Astrocyte of the spinal cord (primary cell): ENCODE measurements at places on chromosomes 12 and 14.

DNA sequence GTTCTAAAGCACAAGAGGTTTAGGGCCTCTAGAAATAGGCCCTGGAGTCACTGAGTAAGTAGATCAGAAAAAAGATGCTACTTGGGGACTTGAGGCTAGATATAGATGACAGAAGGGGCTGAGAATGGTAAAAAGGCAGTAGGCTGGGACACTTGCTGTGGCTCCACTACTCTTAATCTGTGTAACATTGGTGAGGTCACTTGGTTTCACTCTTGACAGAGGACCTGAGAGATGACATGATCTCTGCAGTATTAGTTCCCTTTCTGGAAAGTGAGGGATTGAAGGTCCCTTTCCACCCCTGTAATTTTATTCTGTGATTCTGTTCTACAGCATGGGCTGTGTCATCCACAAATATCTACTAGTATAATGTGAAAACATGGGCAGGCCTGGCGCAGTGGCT lies 39.7 kb downstream of the MAPKAPK5 start:
- no peak for DNase-seq

GRCh38 chr12:42716491-42716891 lies 126.9 kb upstream of the PRICKLE1 start:
- peak; percentile 70 for DNase-seq

DNA sequence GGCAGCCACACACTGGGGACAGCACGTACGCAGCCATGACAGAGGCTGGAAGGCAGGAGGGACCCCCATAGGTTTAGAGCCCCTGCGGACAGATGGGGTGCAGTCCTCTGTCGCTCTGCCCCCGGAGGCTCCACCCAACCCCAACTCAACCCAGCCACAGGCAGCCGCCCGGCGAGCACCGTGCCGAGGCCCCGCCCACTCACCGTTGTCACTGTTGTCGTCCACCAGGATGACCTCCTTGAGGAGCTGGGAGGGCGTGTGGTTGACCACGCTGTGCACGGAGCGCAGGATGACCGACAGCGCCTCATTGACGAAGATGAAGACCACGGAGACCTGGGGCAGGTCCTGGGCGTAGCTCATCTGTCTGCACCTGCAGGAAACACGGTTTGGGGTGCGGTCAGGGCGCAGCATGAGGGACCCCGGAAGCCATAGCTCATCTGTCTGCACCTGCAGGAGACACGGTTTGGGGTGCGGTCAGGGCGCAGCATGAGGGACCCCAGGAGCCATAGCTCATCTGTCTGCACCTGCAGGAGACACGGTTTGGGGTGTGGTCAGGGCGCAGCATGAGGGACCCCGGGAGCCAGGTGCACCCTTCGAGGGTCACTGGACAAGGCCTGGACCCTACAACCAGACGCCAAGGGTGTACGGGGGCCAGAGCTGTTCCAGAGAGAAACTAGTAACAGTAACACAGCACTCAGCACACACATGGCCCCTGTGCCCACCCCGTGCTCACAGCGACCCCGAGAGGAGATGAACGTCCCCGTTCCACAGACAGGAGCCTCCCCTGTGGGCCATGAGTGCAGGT lies 66.9 kb downstream of the GALNT9 start:
- no peak for DNase-seq

GRCh38 chr12:130879212-130879686 lies 7.4 kb downstream of the RAN start:
- no peak for DNase-seq

GRCh38 chr14:41663473-41663850 lies 56.8 kb downstream of the LRFN5 start:
- peak; percentile 19 for DNase-seq

DNA sequence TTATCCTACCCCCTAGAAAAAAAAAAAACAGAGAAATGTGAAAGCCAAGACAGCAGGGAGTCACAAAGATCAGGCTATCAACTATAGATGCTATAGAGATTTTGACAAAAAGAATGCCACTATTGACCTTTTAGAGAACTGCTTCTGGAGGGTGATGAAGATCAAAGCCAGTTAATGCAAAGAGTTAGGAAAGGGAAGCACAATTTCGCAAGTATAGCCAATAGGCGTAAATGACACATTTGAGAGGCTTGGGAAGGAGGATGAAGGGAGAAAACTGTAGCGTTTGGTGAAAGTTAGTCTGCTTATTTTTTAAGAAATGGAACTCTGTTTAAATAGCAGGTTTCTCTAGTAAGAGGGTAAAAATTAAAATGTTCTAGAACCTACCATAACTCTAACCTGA lies 190.7 kb downstream of the DUSP6 start:
- no peak for DNase-seq

GRCh38 chr12:3405821-3406220 lies 85.2 kb upstream of the PRMT8 start:
- no peak for DNase-seq

DNA sequence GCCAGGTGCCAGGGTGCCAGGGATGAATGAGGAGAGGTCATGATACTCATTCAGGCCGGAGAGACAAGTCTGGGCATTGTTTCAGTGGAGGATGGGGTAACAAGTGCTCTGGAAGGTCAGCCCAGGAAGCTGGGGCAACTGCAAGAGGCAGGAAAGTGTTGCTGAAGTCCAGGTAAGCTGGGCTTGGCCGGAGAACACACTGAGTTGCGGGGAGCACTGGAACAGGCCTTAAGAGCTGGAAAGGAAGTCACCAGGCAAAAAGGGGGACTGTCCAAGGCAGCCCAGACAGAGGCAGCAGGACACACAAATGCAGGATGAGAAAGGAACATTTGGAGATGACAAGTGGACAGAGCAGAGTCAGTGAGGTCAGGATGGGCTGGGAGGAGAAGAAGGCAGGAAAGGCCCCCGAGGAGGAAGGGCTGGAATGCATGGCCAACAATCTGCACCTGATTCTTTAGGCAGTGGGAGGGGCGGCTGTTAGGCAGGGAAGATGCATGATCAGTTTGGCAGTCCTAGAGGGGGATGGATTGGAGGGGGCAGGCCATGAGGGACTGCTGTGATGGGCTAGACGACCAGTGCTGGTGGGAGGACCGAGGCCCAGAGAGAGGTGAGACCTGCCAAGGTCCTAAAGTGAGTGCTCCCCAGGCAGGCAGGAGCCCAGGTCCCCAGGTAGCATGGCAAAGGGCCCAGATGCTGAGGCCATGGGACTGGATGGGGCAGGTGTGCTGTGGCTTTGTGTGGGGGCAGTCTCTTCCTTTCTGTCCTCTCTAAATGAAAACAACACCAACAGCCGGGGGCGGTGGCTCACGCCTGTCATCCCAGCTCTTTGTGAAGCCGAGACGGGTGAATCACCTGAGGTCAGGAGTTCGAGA lies 17.2 kb upstream of the HHIPL1 start:
- DNase-seq: no peak

- DNase-seq: no peak
Observed at GRCh38 chr12:69464428-69464827, 5.8 kb upstream of the FRS2 start.

- DNase-seq: no peak
Observed at GRCh38 chr14:101582294-101582693, 21.0 kb downstream of the DIO3 start.

DNA sequence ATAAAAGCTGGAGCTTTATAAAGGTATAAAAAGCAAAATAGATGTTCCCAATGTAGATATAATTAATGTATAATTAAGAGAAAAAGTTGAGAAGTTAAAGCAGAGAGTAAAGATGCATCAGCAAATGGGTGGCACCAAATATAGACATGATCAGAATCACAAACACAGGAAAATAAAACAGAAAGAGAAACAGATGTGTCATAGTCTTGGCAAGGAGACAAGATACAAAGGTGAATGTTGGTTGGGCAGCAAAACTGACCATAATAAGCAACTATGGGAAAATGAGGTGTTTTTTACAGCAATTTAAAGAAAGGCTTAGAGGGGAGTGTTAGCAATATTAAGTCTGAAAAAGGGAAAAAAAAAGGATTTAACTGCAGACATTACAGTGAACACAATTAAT lies 135.4 kb upstream of the CLEC14A start:
- DNase-seq: peak; percentile 60

DNA sequence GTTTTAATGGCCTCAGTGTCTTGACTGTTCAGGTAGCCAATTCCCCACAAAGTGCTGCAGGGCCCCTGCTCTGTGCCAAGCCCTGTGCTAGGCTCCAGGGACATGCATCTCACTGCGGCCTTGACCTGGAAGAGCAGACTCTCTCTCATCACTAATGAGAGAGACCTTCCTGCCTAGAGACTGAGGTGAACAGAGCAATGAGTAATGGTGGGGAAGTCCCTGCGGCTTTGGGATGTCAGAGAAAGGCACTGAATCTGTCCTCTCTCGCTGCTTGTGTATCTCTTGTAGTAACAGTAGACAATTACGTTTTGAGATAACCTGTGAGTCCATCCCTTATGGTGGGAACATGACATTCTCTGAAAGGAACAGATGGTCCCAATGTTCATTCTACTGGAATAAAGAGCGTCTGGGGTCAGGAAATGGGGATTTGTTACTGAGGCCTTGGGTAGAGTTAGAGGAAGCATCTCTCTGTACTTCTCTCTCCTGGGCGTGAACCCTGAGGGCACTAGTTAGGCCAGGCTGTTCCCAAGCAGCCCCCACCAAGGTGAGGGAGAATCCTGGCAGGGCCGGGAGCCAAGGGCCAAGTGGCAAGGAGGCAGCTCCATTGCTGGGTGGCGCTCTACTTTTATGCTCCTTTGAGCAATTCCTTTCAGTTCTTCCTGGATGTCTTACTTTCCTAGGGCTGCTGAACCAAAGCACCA lies 13.5 kb downstream of the NFATC4 start:
- no peak for DNase-seq

GRCh38 chr14:51386983-51387735 lies 147.1 kb downstream of the TMX1 start:
- DNase-seq: no peak

- DNase-seq: no peak
Observed at GRCh38 chr14:64702493-64703394, 1.5 kb upstream of the PLEKHG3 start.

- DNase-seq: no peak
Observed at GRCh38 chr12:132145334-132145733, 1.1 kb downstream of the NOC4L start.

GRCh38 chr14:51155326-51155725 lies 60.4 kb upstream of the TRIM9 start:
- no peak for DNase-seq

GRCh38 chr12:33988913-33989312 lies 33.4 kb upstream of the ALG10 start:
- no peak for DNase-seq

GRCh38 chr12:56158926-56159461 lies 835 bp downstream of the MYL6 start:
- DNase-seq: peak; percentile 70

DNA sequence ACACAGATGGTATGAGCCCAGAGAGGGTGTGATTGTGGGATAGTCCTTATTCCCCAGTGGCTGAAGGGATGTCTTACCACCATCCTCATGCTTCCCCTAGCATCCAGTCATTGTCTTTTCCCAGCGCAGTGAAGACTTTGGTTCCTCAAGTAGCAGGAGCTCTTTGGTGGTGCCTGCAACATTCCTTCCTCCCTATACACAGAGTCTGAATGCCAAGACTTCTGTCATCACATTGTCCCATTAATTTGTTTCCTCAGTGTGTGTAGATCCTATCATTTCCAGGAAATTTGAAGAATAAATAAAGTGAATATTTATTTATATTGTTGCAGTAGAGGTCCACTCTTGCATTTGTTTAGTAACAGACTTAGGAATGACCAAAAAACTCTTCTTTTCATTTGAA lies 147.2 kb downstream of the DACT1 start:
- DNase-seq: no peak

DNA sequence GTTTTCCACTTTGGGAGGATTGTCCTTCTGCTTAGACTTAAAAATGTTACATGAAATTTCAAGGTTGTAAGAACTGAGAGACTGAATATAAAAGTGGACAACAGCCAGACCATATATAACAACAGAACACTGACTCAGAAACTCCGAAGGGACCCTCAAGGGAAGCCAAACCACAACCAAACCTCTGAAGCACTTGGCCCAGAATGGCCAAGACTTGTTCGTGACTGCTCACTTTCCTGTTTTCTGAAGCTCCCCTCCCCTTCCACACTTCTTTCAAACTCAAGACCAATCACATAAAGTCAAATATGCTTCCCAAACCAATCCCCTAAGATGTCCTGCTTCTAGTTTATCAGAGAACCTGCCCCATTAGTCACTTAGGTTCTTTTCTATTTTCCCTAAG lies 13.7 kb downstream of the OR6J1 start:
- peak; percentile 95 for DNase-seq

- DNase-seq: peak; percentile 78
Observed at GRCh38 chr14:99522934-99523703, 41.9 kb downstream of the CCNK start.

GRCh38 chr12:47819896-47820630 lies at the start of gene HDAC7:
HDAC7 (minus strand) TSS chr12:47819903; CDS start chr12:47819785, 118 bp downstream.
- peak; percentile 91 for DNase-seq

DNA sequence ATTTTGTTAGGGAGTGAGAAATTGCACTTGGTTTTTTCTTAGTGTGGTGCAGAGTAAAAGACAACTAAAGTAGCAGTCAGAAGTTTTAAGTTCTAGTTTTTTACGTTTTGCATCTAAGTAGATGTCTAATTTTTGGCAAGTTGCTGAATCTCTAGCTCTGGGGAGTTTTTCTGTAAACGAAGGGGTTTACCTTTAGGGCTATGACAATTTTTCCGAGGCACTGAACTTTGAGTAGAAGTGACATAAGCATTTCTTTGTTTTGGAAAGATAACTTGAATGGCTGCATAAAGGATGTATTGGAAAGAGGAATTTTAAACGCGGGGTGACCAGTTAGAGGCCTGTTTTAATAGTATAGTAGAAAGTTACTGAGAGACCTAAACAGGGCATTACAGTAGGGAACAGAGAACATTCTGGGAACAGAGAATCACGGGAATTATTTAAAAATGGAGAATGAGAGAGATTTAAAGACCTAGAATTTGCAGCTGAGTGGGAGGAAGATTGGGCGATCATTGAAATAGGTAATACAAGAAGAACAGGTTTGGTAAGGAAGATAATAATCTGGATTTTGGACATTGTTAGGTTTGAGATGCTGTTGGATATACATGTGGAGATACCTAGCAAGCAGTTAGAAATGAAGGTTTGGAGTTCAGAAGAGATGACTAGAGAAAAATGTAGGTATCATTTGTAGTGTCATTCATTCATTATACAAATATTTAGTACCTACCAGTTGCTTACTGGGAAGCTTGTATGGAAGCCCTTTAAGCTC lies 1.2 kb downstream of the ZNF410 start:
- no peak for DNase-seq

DNA sequence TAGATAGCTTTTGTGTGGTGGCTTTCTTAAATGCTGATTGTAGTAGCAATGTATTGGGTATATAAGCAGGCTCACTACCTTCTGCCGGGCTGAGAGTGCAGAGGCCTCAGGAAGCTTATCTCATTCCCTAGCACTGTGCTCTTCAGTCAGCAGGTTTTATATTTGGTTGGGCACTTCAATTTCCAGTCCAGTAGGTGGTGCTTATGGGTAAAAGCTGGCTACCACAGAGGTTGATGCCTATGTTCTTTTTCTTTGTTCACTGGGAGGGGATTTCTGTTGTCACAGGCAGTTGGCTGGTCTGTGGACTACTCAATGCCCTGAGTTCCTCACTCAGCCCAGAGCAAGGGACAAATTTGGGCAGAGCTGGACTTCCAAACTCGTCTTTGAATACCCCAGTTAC lies 43.0 kb upstream of the GLIPR1 start:
- peak; percentile 40 for DNase-seq
